ENCODE measurements at places on chromosomes 3 and 15.

DNA sequence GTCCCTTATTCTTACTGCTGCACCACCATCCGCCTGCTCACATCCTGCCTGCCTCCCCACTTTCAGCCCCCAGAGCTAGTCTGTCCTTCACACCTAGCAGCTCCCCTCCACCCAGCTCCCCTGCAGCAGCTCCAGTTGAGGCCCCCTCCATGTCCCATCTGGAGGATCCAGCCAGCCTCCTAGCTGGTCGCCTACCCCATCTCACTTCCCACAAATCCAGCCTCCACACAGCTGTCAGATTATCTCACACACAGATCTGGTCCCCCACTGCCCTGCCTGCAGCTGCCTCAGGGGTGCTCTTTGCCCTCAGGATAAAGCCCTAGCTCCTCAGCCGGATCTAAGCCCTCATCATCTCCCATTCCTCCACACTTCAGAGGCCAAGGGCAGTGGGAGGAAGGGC is 8.8 kb upstream of the SEMA7A start:
- DNase-seq, result no peak

- no peak for DNase-seq
These were observed 49.6 kb downstream of the SPSB4 start for GRCh38 chr3:141100531-141101320.

GRCh38 chr3:178223876-178224275 is 312.4 kb upstream of the KCNMB2 start:
- DNase-seq, result no peak

DNA sequence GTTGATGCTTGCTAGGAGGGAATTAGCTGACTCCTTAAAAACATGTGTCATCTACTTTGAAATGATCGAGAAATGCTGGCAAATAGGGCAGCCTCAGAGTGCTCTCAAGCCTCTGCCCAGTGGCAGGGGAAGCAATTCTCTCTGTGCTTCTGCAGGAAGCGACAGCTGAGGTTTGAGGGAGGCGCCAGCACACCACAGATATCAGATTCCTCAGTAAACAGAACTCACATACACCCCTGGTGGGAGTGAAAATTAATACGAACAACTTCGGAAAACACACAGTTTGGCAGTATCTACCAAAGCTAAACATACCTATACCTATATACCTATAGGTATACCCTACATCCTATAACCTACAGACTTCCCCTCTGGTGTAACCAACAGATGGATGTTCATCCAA is 61.3 kb downstream of the NSMCE3 start:
- no peak for DNase-seq

GRCh38 chr15:100663086-100663914 is 60.9 kb downstream of the ASB7 start:
- peak; percentile 55 for DNase-seq

GRCh38 chr3:128554100-128554464 is 61.1 kb upstream of the GATA2 start:
- DNase-seq, result no peak

DNA sequence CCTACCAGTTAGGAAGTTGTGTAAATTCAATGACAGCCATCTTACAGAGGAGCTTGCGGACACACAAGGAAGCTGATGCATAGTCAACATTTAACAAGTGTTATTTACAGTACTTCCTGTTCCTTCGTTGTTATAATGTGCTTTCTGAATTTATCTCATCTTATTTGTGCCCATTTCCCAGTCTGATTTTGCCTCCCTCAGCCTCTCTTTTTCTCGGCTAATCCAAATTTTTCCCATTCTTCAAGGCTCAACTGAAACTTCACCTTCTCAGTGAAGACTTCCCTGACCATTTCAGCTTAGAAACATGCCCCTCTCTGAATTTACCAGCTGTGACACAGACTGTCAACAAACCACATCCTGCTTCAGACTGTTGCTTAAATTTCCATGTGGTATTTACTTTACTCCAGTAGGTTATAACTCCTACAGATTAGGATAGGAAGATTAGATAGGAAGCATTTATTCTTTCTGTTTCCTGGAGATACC is 55.7 kb upstream of the CP start:
- no peak for DNase-seq

DNA sequence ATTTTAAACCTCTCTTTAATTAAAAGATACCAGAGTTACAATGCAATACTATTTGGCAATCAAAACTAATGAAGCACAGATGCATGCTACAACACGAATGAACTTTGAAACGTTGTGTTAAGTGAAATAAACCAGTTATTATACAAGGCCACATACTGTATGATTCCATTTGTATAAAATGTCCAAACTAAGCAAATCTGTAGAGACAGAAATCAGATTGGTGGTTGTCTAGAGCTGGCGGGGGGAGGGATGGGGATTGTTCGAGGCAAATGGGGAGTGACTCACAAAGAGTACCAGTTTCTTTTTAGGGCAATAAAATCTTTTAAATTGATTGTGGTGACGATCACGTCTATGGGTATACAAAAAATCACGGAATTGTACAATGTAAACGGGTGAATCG is 677.0 kb downstream of the NTRK3 start:
- no peak for DNase-seq

DNA sequence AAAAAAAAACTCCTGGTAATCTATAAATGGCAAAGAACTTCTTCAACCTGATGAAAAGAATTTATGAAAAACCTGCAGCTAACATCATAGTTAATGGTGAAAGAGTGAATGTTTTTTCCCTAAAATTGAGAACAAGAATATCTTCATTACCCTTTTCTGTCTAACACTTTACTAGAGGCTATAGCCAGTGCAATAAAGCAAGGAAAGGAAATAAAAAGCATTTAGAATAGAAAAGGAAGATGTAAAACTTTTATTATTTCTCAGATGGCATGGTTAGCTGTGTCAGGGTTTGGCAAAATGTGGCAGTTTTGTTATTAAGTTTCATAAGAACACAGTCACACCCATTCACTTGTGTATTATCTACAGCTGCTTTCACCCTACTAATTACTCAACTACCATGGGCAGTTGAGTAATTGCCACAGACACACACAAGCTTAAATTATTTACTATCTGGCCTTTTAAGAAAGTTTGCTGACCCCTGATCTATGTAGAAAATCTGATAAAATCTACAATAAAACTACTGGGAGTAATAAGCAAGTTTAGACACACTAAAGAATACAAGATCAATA is 465.1 kb downstream of the MAGI1 start:
- no peak for DNase-seq

DNA sequence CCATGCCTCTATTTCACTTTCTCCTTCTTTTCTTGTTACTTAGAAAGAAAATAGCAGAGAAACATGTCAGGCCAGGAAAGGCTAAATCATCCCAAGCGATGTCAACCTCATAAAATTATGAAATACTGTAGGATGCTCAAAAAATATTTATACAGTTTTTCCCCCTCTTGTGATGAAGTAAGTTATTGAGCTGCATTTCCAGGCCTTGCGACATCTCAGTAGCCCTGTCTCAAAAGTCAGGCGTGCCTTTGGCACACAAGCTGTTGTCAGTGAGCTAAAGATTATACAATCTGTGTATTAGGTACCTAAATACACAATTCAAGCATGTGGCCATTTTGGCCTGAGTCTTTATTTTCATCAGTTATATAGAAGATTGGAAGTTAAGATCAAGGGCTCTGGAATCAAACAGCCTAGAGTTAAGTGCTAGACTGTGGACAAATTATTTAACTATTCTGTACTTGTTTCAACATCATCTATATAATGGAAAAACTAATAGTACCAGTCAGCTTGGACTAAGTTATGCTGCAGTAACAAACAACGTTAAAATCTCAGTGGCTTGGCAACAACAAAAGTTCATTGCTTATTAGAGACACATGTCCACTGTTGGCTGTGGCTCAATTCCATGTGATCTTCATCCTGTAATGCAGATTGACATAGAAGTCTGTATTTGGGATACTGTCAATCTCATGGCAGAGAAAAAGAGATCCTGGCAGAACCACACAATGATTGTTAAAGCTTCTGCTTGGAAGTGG is 406.4 kb upstream of the PROK2 start:
- no peak for DNase-seq

GRCh38 chr15:58243070-58243469 is 104.9 kb downstream of the AQP9 start:
- no peak for DNase-seq

DNA sequence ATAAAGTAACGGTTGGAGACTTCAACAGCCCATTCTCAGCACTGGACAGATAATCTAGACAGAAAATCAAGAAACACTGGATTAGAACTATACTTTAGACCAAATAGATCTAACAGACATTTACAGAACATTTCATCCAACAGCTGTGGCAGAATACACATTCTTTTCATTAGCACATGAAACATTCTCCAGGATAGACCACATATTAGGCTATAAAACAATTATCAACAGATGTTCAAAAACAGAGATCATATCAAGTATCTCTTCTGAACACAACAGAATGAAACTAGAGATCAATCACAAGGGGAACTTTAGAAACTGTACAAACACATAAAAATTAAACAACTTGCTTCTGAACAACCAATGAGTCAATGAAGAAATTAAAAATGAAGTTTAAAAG is 133.3 kb downstream of the ADAM10 start:
- DNase-seq, result no peak

DNA sequence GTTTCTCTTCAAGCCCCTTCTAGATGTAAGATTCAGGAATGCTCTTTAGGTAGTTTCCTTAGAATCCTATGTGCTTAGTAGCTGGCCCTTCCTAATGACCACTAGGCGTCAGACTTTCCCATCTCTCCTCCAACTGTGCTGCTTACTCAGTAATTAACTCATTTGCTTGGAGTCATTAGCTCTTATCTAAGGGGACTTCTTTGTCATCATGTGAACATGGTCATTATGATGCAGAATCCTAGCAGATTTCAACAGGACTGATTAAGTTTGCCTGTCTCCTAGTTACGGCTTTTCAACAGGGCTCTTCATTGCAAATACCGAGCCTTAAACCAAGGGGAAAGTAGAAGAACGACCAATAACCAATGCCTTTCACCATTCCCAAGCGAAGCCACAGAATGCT is 46.4 kb downstream of the GJD2 start:
- no peak for DNase-seq

GRCh38 chr3:158458464-158458863 is 112.5 kb upstream of the MLF1 start:
- no peak for DNase-seq

DNA sequence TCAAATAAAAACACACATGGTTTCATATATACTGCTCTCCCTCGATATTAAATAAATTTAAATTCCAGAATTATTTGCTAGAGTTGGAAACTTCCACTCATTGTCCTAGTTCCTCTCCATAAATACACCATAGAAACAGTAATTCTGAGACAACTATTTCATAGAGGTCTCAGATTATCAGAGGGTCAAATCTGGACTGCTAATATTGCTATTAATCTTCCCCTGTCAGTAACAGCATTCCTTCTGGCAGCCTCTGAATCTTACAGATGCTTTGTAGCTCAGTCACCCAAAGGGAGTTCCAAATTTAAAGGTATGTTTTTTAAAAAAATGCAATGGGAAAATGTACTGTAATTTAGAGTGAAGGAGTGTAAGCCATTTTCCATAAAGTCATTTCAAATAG is 428.8 kb downstream of the PYDC2 start:
- no peak for DNase-seq

DNA sequence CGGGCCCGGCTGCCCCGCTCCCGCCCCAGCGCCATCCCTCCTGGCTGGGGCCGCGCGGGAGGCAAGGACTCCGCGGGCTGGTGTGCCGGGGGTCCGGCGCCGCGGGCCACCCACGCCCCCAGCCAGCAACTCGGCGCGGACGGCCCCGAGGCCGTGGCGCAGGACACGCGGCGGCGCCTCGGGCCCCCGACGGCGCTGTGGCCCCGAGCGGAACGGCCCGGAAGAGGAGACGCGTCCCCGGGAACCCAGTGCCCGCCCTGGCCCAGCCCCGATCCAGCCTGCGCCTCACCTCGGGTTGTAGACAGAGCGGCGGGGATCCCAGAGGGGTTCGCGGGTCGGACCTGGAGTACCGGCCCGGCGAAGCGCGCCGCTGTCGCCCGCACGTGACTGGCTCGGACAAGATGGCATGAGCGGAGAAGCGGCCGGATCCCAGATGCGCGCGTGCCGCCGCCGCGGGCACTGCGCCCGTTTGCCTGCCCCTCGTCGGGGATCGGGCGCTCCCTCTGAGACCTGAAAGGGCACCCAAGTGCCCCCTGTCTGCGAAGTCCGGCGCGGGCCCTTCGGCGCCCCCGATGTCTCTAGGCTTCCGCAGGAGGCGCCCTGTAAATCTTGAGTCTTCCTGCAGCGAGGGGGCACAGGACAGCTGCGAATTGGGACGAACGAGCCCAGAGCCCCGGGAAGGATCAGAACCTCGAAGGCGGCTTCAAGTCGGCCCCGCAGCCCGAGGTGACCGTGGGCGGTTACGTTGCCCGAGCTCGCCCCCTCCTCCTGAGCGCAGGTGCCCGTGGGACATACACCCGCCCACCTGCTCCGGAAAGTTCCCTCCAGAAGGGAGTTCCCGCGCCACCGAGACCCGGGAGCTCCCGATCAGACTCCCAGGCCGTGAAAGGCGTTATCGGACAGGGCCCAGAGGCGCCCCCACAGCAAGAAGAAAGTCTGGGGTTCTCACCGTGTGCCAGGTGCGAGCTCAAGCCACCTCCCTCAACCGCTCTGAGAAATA is 598 bp upstream of the SFMBT1 start:
- DNase-seq, result peak; percentile 86

DNA sequence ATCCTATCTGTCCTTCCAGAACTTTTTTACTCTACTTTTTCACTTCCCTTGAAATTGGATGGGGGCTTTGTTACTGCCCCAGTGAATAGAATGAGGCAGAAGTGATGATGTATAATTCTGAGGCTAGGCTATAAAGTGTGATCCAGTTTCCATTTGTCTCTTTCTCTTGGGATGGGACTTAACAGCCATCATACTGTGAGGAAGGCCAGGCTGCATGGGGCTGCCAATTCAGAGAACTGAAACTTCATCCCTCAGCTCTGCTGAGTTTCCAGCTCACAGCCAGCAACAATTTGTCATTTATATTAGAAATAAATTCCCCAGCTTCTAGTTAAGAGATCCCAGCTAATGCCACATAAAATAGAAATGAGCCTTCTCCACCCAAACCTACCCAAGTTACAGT is 504.0 kb upstream of the TGFBR2 start:
- DNase-seq, result no peak

GRCh38 chr15:98292442-98293240 is 332.1 kb downstream of the ARRDC4 start:
- peak; percentile 70 for DNase-seq

All from 8988T (cell line).